NCI-H446 (cell line): ENCODE measurements at places on chromosomes 12 and 14.

DNA sequence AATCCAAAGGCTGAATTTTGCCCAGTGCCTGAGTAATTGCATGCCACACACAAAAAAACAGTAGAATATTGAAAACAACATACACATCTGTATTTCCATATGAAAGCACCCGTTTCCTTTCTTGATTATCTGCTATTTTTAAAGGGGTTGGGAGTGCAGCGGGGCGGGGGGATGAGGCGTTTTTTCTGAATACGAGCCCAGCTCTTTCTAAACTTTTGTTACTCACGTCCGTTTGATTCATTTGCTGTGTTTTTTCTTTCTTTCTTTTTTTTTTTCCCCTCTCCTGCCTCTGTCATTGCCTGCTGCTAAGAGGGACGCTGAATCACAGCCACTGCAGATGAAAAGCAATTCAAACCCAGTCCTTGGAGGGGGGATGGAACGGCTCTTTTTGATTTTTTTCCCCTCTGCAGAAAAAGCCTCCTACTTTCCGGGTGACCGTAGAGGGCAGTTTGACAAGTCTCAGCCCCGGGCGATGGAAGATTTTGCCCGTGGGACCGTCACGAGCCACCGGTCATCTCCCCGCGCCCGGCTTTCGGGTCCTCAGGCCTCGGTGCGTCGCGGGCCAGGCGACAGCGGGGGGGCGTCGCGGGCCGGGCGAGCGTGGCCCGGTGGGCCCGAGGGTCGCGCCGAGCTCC, 572 bp upstream of the RASSF8 start:
- DNase-seq, result no peak

DNA sequence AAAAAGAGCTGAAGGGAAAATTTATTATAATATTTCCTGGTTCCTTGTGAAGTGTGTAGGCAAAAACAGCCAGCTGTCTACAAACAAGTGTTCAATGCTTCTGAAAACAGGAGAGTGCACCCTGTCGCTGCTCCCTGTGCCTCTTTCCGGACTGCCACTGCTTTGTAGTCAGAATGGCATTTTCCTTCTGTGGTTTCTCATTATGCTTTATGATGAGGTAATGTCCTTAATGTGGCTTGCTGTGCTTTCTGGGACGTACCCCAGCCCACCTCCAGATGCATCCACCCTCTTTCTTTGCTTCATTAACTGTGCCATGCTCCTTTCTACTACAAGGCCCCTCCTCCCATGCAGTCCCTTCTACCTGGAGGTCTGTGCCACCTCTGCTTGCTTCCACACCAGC, 148.1 kb downstream of the SYT1 start:
- DNase-seq, result no peak

- DNase-seq, result no peak
Measured at GRCh38 chr14:99166506-99166905, 105.5 kb downstream of the BCL11B start.

- peak; percentile 47 for DNase-seq
Measured at GRCh38 chr14:32588448-32589320, 259.6 kb downstream of the AKAP6 start.

DNA sequence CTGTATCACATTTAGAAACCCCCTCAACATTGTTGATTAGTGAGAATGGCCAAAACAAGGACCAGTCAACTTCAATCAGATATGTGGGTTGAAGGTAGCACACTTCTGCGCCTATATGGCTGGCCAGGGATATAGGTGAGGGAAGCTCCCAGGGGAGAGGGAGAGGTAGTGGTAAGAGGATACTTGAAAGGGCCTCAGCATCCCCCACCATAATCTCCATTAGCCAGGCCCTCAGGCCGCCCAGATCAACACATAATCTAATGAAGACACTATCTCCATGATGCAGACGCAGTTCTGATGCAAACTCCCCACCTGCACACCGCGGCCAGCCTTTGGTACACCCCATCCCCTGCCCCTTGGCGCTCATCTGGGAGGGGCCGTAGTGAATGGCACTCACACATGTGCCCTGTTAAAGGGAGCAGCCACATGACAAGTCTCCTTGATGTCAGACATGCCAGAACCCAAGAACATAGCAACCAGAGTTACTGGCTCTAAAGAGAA, 158.0 kb downstream of the TMEM132C start:
- no peak for DNase-seq

GRCh38 chr12:10456856-10457255, 3.7 kb upstream of the KLRC1 start:
- DNase-seq, result no peak

DNA sequence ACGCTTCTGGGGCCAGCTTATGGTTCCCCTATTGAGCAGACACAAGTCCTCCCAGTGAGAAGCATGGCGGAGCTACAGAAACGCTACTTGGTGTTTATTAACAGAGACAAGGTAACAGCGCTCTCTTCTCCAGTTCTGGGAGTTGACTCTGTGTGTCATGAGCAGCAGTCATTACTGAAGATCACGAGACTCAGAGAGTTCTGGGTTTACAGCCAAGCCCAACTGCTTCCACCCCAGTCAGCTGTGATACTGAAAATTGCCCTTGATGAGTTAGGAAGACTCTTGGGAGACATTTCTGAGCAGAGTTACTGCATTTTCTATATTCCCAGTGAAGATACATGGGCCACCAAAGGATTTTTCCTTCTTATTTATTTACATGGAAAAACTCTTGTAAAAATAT, 48.6 kb downstream of the CFAP251 start:
- DNase-seq, result no peak

DNA sequence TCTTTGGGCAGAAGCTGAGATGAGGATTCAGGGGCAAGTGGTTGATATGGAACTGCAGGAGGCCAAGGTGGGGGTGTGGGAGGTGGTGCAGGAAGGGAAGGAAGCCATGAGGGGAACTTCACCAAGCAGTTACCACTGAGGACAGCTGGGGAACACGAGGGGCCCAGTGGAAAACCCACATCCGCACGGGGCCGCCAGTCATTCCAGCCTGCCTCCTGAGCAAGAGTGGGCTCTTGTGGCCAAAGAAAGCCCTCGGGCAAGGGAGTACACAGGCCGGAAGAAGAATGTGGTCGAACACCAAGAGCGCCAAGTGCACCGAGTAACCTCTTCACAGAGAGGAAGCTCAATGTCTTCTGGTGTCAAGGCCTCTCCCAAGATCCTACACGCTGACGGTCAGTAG, 252.2 kb upstream of the FOXN3 start:
- no peak for DNase-seq

DNA sequence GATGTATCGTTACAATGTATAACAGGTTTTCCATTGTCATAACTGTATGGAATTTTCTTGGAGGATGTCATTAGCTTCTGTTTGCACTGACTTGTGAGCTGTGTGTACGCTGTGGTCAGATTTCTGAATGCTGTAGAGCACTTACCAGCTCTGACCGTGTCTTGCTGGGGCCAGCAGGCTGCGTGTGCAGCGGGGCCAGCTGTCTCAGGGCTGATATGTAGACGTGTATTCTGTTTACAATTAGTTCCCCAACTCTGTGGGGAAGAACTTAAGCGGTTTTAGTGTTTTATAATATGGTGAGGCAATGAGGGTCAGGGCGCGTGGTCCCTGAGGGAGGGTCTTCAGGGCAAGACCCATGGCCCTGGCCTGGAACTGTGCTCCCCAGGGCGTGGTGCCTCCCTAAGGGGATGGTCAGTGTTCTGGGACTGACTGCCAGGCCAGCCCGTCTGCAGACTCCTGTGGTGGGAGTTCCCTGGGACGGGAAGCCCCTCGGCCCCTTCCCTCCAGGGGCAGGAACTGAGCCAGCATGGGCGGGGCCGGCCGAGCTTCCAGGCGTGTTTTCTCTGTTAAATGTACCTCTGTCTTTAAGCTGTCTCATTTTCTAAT, 18.7 kb downstream of the XRCC3 start:
- DNase-seq, result no peak

- no peak for DNase-seq
Measured at GRCh38 chr12:44637875-44638274, 238.2 kb downstream of the NELL2 start.

- DNase-seq, result no peak
Measured at GRCh38 chr14:99325016-99325415, 53.0 kb upstream of the BCL11B start.

GRCh38 chr12:124397807-124398577, 103.1 kb downstream of the RFLNA start:
- no peak for DNase-seq

DNA sequence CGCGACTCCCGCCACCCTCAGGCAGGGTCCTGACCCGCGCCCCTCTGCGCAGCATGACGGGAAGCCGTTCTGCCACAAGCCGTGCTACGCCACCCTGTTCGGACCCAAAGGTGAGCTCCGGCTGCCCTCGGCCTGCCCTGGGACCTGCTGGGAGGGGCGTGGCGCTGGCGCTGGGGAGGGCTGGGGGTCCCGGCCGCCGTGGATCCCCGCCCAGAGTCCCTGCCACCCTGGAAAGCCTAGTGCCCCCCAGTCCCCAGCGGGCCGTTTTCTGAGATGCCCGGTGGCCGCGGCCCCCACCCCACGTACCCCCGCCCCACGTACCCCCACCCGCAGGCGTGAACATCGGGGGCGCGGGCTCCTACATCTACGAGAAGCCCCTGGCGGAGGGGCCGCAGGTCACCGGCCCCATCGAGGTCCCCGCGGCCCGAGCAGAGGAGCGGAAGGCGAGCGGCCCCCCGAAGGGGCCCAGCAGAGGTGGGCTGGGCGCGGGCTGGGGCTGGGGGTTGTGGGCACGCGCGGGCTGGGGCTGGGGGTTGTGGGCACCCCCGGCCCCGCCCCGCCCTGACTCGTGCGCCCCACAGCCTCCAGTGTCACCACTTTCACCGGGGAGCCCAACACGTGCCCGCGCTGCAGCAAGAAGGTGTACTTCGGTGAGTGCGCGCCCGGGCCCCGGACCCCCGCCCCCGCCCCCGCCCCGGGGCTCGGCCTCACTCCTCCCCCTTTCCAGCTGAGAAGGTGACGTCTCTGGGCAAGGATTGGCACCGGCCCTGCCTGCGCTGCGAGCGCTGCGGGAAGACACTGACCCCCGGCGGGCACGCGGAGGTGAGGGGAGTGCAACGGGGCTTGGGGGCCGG, 4.0 kb downstream of the CRIP2 start:
- no peak for DNase-seq

GRCh38 chr14:53943751-53944083, 12.9 kb downstream of the BMP4 start:
- no peak for DNase-seq

DNA sequence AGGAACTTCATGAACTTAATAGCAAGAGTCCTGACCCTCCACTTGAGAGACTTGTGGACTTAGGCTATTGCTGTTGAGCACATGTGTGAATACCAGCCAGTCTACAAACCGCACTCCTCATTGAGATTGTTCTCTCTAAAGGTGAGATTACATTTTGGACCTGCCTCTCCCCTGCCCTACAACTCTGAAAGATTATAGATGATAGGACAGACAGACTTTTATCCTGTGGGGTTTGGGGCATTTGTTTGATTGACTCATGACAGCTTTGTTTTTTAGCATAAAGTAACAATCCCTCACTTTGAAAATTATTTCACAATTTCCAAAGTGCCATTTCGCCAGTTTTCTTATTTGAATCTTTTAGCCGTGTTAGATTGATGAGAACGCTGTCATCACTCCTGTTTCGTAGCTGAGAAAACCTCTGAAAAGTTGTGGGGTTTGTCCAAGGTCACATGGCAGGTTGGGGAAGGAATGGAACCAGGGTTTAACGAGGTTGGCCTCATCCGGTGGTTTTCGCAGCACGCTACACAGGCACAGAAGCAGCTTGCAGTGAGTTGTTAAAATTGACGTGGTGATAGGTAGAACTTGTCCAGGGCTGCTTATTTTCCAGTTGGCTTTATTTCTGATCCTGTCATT, 836 bp downstream of the EVL start:
- DNase-seq, result no peak

GRCh38 chr14:88493392-88494185, 61.2 kb downstream of the PTPN21 start:
- no peak for DNase-seq

DNA sequence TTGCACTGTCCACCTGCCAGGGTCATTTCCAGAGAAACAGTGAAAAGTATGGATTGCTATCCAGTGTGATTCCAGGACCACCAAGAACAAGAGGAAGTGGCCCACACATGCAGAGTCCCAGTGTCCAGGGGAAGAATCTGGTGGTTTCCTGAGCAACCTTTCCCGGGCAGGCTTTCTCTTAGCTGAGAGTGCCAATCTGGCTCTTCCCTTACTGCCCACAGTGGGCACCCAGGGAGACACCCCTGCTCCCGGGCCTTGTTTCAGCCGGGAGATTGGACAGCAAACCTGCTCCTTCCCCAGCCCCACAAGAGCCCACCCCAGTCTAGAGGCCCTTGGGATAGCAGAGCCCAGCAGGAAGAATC, 62.1 kb downstream of the VWF start:
- no peak for DNase-seq

- no peak for DNase-seq
Measured at GRCh38 chr14:50875359-50876070, 3.7 kb downstream of the ABHD12B start.

DNA sequence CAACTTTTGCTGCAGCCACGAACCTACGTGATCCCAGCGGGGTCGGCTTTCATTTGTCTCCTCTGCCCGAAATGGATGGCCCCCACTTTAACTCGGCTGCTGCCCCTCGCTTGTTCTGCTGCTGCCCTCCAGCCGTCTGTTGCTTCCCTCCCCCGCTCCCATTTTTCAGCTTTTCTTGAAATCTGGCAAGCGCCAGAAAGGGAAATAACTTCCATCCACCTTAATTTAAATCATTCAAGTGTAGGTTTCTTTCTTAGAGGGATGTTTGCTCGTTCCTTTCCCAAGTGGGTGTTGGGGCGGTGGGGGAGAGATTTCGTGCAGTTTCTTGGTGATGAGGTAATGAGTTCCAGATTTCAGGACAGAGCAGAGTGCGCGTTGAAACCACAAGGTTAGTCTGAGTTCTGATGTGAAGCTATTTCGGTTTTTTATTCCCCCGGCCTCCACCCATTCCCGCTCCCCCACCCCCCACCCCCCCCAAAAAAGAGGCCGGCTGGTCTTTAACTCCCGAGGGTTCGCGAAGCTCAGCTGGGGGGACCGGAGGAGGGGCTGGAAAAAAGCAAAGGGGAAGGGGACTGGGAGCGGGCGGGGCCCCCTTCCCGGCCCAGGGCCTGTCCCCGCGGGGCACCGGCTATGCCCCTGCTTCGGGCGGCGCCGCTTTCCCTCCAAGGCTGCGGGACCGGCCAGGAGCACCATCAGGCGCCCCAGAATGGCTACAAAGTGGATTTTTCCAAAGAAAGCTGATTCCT, 2.2 kb upstream of the ZFP36L1 start:
- DNase-seq, result no peak

GRCh38 chr14:71541973-71542690, 390.1 kb upstream of the RGS6 start:
- DNase-seq, result no peak
